ENCODE measurements at places on chromosomes 11 and 22.

- DNase-seq, result peak; percentile 71
Observed at GRCh38 chr11:62081378-62082291, 42.2 kb upstream of the INCENP start.

DNA sequence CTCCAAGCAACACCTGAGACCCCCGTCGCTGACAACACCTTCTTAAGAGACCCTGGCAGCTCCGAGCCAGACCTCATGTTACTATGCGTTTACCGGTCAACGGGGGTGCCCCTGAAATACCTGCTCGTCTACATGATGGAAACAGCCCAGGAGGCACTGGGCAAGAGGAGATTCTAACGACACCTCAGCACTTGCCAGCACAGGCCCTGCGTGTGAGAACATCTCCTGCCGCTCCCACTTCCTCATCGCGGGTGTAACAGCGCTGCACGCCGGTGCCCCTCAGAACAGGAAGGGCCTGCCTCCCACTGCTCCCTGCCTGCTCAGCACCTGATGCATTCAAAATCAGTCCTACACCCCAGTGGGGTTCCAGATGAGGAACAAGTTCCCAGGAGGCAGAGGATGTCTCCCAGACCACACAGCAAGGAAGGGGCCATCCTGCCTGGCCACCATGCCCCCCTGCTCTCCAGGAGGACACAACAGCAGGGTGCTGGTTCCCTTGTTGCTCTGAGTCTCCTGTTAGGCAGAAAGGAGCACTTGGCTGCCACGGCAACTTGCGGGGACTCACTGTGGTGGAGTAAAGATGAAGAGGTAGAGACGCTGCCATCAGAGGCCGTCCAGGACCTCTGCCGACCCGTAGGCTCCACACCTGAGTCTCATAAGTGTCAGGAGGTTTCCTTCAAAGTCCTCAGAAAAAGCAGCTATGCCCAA is 2.1 kb downstream of the TOLLIP start:
- no peak for DNase-seq

- DNase-seq, result peak; percentile 54
Observed at GRCh38 chr11:43376065-43376464, 17.3 kb downstream of the TTC17 start.

- no peak for DNase-seq
Observed at GRCh38 chr11:9739123-9739900, 75.4 kb downstream of the SWAP70 start.

DNA sequence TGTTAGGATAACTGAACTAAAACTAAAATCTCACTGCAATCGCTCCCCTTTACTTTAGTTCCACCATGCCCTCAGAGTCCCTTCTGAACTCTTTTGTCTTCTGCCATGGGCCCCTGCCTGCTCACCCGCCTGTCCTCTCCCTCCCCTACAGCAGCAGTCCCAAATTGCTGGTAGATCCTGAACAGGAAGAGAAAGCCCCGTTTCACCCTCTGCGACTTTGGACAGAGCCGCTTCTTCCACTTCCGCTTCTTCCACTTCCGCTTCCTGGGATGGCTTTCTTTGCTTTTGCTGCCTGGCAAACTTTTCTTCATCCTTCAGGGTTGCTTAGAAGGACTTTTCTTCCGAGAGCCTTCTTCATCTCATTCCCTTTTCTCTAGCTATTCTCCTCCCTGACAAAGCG is 35.7 kb upstream of the TLCD5 start:
- DNase-seq, result no peak

- DNase-seq, result no peak
Observed at GRCh38 chr11:64003807-64004589, 17.8 kb downstream of the OTUB1 start.

- peak; percentile 25 for DNase-seq
Observed at GRCh38 chr11:57474017-57474802, 13.9 kb downstream of the RTN4RL2 start.

DNA sequence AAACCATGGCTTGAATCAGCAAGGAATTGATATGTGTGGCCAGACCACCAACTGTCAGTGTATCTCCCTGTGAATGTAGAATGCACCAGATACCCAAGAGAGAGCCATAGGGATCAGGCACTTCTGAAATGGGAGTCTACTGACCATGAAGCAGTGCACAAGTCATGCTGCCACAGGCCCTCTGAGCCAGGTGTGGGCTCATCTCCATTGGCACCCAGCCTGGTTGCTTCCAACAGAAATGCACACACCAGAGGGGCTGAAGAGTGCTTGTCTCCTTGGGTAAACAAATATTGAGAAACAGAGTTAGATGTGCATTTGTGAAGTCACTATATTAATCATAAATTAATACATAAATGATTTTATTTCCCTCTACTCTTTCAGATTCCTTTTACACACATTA is 28.4 kb upstream of the PANX1 start:
- no peak for DNase-seq

DNA sequence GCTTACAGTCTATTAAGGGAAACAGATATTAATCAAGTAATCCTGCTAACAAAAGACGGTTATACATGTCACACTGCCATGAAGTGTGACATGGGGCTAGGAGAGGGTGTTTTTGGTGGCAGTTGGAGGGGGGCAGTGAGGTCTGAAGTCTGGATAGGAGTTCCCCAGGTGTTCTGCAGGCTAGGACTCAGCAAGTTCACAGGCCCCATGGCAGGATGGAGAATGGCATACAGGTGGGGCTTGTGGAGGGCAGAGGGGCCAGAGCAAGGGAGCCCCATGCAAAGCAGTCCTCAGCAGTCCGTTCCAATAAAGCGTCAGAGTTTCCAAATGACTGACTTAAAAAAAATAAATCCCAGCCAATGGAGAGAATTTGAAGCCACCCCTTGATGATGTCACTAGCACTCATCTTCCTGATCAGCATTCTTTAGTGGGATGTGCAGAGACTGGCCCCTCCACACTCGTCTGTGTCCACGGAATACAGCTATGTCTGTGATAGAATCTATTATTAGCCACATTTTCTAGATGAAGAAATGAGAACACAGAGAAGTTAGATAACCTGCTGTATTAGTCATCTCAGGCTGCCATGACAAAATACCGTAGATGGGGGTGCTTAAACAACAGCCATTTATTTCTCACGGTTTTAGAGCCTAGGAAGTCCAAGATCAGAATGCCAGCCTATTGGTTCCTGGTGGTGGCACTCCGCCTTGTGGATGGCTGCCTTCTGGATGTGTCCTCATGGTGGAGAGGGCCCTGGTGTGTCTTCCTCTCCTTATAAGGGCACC is 32.6 kb downstream of the PRDM11 start:
- DNase-seq, result no peak

GRCh38 chr22:28137036-28137435 is 218.0 kb upstream of the PITPNB start:
- DNase-seq, result no peak

DNA sequence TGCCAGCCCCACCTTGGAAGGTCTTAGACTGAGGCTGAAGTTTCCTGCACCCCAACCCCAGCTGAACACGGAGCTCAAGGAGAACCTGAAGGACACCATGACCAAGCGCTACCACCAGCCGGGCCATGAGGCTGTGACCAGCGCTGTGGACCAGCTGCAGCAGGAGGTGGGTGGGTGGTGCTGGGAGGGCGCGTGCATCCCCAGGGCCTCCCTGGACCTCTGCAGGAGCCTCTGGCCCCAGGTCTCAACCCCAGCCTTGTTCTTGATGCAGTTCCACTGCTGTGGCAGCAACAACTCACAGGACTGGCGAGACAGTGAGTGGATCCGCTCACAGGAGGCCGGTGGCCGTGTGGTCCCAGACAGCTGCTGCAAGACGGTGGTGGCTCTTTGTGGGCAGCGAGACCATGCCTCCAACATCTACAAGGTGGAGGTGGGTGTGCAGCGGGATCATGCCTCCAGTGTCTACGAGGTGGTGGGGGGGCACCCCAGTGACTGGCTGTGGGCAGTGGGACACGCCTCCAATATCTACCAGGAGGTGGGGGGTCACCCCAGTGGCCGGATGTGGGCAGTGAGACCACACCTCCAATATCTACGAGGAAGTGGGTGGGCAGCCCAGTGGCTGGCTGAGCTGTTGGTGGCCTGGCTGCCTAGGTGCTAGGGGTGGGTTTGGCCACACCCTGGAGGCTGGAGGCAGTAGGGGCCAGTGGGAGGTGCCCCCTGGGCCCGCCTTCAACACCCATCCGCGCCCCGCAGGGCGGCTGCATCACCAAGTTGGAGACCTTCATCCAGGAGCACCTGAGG is 4.6 kb downstream of the CD151 start:
- DNase-seq, result no peak

GRCh38 chr11:117328375-117329010 is 839 bp downstream of the CEP164 start:
- peak; percentile 48 for DNase-seq

- DNase-seq, result no peak
Observed at GRCh38 chr22:23893121-23893944, 850 bp upstream of the MIF start.

DNA sequence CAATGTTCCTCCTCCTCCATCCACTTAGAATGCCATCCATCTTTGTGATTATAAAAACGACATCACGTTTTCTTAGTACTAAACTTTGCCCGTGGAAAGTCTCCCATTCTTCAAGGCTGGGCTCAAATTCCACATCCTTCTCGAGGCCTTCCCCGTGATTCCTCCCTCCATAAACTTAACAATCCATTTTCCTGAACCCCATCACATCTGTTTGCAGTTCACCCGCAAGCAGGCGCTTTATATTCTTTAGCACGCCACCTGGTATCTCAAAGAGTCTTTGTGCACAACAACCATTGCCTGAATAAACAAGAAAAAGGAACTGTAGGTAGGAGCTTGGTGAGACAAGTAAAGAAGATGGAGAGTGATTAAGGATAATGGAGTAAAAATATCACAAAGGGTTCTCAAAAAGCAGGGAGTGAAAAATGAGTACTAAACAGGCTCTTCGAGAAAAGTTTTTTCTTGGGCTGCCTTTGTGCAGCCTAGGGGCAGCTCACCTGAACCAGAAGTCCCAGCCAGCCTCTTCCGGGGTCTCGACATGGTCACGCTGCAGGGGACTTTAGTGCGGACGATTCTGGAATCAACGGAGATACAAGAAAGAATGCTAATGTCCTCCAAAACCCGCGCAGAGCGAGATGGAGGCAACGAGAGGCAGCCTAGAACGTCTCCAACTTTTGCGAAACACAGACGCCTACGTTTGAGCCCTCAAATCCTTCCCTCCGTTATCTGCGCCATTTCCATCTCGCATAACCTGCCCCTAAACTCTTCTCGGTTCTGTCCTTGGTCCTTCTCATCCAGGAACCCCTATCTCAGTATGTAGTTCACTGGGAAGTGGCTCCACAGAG is 585 bp downstream of the THYN1 start:
- peak; percentile 30 for DNase-seq

- DNase-seq, result no peak
Observed at GRCh38 chr22:38083931-38084631, at the start of gene SLC16A8. Gene SLC16A8 (minus strand): TSS chr22:38084184. CDS start chr22:38082873, 1,311 bp downstream.

DNA sequence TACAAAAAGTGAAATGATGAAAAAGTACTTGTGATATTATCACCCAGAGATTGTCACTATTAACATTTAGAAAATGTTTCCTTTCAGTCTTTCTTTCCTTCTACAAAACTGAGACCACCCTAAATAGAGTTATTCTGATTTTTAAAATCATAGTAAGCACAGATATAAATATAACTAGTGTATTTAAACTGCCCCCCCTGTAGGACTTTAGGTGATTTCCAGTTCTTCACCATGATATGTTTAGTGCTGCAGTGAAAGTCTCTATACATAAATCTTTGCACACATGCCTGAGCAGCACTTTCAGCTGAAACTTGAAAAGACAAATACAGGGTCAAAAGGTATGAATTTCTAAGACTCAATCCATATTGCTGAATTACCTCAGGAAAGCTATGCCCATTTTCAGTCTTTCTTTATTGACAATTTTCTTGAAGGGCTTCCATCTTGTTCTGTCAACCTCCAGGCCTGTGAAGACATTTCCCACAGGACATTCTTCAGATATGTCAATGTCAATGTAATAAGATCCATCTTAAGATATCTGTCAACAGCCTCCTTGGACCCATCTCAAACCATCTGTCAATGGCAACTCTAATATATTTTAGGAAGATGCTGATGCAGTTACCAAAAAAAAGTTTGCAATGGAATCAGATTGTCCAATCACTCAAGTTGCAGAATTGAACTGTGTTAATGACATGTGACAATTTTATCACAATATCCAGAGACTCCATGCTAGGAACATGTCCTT is 30.8 kb upstream of the LDLRAD3 start:
- DNase-seq, result no peak

GRCh38 chr22:29152045-29152953 is 53.4 kb upstream of the EMID1 start:
- DNase-seq, result no peak

GRCh38 chr11:72828081-72828567 is 13.9 kb downstream of the ATG16L2 start:
- peak; percentile 55 for DNase-seq

- no peak for DNase-seq
Observed at GRCh38 chr11:103544874-103545273, 435.6 kb downstream of the DYNC2H1 start.

- no peak for DNase-seq
Observed at GRCh38 chr11:9184516-9184915, 80.6 kb downstream of the DENND5A start.

DNA sequence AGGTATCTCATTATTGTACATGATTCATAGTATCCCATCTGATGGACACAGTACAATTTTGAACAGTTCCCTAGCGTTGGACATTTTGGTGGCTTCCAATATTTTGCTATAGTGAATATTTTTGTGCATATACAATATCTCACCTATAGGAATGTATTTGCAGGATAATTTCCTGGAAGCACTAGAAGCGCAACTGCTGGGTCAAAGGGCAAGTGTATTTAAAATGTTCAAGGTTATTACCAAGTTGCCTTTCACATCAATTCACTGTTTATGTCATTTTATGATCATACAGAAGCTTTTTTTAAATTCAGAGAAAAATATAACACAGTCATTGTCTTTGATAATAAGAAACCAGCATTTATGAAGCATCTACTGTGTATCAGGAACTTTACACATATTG is 19.1 kb upstream of the RPS3 start:
- no peak for DNase-seq

DNA sequence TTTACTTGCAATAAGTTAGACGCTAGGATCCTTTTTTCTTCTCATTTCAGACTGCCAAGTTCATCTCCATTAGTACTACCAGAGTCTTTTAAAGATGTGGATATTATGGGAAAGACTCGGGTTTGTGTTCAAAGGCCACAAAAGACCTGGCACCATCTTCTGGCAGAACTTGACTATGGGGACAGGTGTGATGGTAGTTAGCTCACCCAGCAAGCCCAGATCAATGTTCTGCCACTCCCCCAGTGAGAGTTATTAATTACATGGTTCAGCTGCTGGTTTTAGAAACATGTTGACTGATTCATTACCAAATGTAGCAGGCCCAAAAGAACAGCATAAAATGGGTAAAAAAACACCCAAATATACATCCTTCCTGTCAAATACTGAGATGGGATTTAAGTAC is 333.5 kb upstream of the PITPNB start:
- no peak for DNase-seq

DNA sequence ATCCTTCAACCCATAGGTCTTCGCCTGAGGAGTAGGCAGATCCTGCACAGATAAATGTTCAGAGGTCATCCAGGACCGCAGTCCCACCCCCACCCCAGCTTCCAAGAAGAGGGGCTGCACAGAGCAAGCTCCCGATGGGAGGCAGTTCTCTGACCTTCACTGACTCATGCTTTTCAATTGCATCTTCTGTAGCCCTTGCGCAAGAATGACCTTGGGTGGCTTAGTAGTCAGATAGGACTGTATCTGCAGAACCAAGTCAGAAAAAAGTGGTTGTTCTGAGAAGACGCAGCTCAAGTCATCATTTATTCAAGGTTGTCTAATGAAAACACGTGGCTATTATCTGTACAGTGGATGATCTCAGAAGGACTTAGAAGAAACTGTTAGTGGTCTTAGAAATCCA is 16.4 kb upstream of the GRAMD1B start:
- DNase-seq, result peak; percentile 20

GRCh38 chr11:78190871-78191538 is 2.3 kb downstream of the USP35 start:
- no peak for DNase-seq

GRCh38 chr11:113528982-113529381 is 53.8 kb upstream of the DRD2 start:
- DNase-seq, result no peak
